Hematopoietic multipotent progenitor cell (in vitro differentiated cells): ENCODE measurements at places on chromosomes 1 and 21. TPM values are rescaled to one million over a fixed set of nuclear protein-coding genes. Genes with fewer than 3 reads are reported as not detected.

Gene BNIPL
- under 0.01 TPM for total RNA-seq

Gene CFAP74
- total RNA-seq: not detected

Gene VWA5B1
- under 0.01 TPM for total RNA-seq

Gene B3GALT2
- total RNA-seq: not detected

Gene CACNA1S
- not detected for total RNA-seq

Gene XKR8
- 5.7 TPM for total RNA-seq

Gene CHIA
- not detected for total RNA-seq

Gene MRPS15
- total RNA-seq: 23.7 TPM

Gene RABGAP1L
- 28.3 TPM for total RNA-seq

Gene ERG
- 89.1 TPM for total RNA-seq

Gene PIGR
- not detected for total RNA-seq

Gene COL11A1
- not detected for total RNA-seq

Gene TNFRSF9
- total RNA-seq: under 0.01 TPM

Gene SPRR5
- total RNA-seq: not detected

- no peak for DNase-seq
These were observed 9.0 kb downstream of the SLC1A7 start for GRCh38 chr1:53133261-53134041.

- no peak for DNase-seq
These were observed 408.8 kb upstream of the BEND5 start for GRCh38 chr1:49185450-49185980.

- DNase-seq: no peak
These were observed 280.3 kb downstream of the HMCN1 start for GRCh38 chr1:186014370-186015037.

- no peak for DNase-seq
These were observed 8.2 kb upstream of the TARBP1 start for GRCh38 chr1:234486858-234487840.

DNA sequence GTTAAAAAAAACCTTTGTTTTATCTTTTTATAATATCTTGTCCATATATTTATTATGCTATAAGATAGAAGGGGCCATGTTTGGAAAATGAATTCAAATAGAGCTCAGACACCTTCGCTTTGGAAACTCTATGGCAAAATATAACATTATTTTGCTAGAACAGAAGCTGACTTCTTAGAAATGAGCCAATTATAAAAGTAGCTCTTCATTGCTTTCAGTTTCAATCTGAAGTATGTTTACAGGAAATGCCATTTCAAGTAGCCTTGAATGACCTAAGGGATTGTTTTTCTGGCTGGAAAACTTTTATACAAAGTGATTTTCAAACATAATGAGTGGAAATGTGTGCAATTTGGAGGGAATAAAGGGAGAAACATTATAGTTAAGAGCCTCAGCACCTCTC is 37.8 kb upstream of the GBP5 start:
- DNase-seq: peak; percentile 31

DNA sequence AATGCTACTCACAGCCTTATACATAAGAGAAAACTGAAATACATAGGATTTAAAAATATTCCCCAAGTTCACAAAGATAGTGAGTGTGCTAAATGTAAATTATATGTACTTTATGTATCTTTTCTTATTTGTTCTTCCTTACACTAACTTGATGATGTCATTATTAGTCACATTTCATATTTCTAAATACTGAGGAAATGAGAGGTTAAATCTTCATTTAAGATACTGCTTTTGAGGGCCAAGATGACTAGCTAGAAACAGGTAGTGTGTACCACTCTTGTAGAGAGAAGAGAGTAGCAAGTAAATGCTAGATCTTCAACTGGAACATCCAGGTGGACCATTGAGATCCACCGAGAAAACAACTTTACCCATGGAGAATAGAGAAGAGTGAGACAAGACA is 29.8 kb downstream of the PYHIN1 start:
- no peak for DNase-seq

GRCh38 chr1:156070548-156070947 is 9.6 kb downstream of the RAB25 start:
- no peak for DNase-seq

DNA sequence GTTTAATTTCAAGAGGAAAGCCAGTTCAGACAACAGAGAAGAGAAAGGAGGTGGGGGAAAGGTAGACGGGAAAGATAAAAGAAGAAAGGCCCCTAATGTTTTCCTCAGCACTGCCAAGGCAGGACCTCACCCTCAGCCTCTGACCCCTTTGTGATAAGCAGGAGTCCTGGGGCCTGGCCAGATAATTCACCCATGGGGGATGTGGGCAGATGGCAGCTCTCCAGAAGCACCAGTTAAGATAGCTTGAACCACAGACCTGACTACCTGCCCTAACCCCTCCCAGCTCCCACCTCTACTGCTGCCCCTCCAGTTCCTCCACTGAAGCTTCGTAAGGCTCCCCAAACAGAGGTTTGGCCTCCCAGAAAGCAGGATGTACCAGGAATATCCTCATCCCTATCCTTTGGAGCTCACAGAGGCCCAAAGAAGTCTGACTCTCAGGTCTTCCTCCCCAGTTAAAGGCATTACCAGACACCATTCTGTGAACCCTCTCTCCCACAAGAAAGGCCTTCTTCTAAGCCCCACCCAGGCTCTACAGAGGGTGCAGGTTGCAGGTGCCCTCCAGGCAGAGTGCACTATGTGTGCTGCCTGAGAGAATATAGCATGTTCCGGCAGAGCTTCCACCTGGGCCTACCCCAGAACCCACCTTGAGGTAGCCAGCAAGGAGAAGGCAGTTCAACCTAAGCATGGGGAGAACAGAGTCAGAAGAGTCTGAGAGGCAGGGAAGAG is 9.2 kb upstream of the SNAPIN start:
- no peak for DNase-seq

GRCh38 chr1:100982793-100983192 is 42.8 kb downstream of the DPH5 start:
- DNase-seq: no peak

DNA sequence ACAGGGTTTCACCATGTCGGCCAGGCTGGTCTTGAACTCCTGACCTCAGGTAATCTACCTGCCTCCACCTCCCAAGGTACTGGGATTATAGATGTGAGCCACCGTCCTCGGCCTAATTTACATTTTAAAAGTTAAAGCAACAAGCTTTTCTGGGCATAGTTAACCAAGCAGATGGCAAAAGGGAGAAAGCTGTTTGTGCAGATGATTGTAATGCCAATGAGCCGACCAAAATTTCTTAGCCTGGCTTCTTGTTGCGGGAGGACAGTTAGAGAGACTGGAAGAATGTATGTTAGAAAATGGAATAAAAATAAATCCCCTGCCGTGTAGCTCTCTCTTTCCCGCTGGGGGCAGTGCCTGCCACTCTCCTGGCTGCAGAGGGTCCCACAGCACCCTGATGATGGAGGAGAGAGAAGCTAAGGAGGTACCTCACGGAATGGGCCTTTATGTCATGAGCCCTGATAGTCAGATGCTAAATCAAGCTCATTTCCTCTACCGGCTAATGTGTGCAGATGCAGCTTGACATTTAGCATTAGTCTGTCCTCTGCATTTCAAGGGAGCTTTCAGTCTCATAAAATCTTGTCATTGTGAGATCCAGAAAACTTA is 87.2 kb downstream of the HHAT start:
- DNase-seq: no peak

GRCh38 chr1:208851366-208851765 is 607.2 kb upstream of the PLXNA2 start:
- DNase-seq: no peak

GRCh38 chr1:20211511-20211931 is 25.2 kb upstream of the PLA2G2C start:
- DNase-seq: no peak

GRCh38 chr1:109158433-109158832 is 44.5 kb downstream of the ELAPOR1 start:
- no peak for DNase-seq

- DNase-seq: no peak
These were observed 468.1 kb downstream of the RPS6KC1 start for GRCh38 chr1:213519098-213519497.

GRCh38 chr1:62951428-62951827 is 167.5 kb downstream of the ATG4C start:
- no peak for DNase-seq

DNA sequence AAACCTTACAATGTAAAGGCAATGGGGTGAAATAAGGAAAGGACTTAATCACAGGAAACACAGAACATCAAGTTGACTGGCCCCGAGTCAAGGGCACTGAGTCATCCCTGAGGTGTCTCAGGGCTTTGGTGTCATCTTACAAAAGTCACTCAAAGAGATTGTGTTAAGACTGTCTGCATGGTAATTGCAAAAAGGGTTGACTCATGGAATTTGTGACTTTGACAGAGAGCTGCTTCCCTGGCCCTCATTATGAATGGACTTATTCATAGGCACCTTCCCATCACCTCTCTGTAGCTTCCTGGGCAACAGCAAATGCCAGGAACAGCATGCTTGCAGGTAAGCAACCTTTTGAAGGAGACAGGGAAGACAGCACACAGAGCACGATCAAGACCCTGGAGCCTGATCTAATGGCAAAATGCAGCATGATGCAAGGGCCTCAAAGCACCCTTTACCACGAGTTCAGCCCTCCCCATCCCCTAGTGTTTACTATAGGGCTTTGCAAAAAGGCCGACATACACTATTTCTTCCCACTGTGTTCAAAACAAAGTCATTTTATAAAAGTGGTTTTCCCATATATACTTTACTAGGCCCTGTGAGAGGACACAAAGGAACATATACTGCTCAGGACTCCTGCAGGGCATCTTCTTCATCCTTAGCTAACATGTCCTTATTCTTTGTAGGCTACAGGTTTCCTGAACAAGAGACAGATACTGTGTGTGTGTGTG is 17.1 kb downstream of the ZP4 start:
- no peak for DNase-seq

DNA sequence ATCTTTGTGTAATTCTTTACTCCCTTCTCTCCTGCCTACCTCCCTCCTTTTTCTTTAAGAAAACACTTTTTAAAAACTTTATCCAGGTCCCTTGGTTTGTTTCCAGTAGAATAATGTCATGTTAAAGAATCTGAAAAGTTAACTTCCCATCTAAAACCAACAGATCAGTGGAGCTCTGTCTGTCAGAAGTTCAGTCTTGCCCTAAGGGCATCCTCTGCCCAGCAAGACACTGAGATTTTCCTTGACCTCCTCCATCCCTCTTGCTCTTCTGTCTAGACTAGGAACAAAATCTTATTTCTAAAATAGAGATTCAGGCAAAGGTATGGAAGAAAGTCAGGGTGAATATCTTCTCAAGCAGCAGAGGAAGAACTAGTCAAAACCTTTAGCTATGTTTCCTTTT is 5.7 kb upstream of the GNL2 start:
- no peak for DNase-seq

GRCh38 chr1:208510192-208510952 is 266.2 kb upstream of the PLXNA2 start:
- no peak for DNase-seq

GRCh38 chr1:81654147-81654546 is 146.6 kb upstream of the ADGRL2 start:
- DNase-seq: no peak

GRCh38 chr21:45248301-45248892 is 39.3 kb downstream of the POFUT2 start:
- no peak for DNase-seq

GRCh38 chr1:8965121-8965820 is 19.6 kb downstream of the CA6 start:
- DNase-seq: no peak

DNA sequence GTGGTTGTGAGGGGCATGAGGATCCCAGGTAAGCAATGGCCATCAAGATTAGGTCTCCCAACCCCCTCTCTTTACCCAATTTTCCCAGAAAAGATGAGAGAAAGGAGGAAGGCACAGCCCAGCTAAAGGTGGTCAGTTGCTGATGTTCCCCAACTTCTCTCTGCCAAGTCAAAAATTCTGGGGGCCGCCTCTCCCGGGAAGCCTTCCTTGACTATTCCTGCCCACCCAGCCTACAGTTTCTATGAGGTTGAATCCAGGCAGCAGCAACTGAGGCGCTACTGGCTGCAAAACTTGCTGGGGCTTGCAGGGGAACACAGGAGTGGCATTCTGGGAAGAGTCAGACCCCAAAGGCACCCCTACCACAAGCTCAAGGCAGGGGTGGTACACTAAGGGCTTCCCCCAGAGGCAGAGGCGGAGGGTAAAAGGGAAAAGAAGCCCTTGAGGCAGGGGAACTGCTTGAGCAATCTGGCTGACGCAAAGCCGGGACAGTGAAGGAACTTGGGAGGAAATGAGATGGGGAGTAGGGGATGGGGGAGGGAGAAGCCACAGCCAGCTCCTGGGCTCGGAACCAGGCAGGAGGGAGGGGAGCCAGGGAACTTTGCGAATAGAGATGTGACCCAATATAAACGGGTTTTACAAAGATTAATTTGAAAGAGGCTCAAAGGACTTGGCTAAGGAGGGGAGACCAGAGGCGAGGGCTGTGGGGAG is 31.2 kb downstream of the SDC3 start:
- DNase-seq: no peak

GRCh38 chr1:229220163-229220846 is 50.6 kb upstream of the RAB4A start:
- no peak for DNase-seq

- no peak for DNase-seq
These were observed 49.4 kb downstream of the SPATA46 start for GRCh38 chr1:162327144-162327787.

DNA sequence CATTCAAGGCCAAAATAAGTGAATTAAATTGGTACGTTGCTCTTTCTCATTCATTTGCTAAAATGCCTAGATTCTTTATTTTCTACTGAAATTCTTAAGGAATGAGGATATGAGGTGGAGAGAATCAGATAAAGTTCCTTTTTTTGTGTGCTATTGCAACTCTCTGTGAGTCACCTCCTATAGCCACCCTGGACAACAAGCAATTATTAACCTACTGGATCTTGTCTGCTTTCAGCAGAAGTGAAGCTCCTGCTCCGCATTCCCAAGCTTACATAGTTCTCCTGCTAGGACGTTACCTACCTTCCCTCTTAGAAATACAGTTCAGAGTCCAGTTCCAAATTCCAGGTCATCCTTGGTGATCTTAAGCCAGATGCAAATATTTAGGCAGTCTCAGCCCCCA is 4.8 kb upstream of the KCNJ6 start:
- no peak for DNase-seq

GRCh38 chr1:81208441-81208840 is 592.3 kb upstream of the ADGRL2 start:
- peak; percentile 58 for DNase-seq

- DNase-seq: no peak
These were observed 844 bp downstream of the ADAMTS5 start for GRCh38 chr21:26965907-26966581.

- DNase-seq: no peak
These were observed 306.4 kb downstream of the RPS6KC1 start for GRCh38 chr1:213357403-213357802.

GRCh38 chr1:237038211-237038610 is 3.8 kb upstream of the RYR2 start:
- DNase-seq: no peak

DNA sequence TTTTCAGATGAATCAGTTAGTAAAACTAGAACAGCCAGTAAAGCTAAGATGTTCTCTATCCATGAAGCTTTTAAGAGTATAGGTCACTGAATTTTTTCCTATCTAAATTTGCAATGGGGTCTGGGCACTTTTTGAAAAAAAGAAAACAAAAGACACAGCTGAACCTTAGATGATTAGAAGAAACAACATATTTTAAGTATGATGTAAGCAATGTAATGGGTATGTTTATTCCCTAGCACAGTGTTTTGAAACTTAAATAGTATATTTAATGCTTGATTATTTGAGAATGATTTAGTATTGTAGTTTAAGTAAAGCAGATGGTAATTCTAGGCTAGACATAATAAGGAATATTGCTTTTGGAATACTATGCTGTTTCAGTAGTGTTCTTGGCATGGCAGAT is 36.2 kb downstream of the KCTD3 start:
- no peak for DNase-seq
